Trophoblast cell (in vitro differentiated cells and primary cell): ENCODE measurements at places on chromosomes 12 and 14.

- DNase-seq: no peak
- no peaks in the 10 kb centered on the region for H3K4me1 ChIP-seq
- H3K27me3 ChIP-seq: no peaks in the 10 kb centered on the region
- peaks cover 4% of the 10 kb centered on the region for H3K36me3 ChIP-seq
These were observed 316.8 kb downstream of the SNAPC1 start for GRCh38 chr14:62079038-62079437.

- no peaks in the 10 kb centered on the region for H3K4me1 ChIP-seq
- no peaks in the 10 kb centered on the region for H3K27me3 ChIP-seq
- H3K27ac ChIP-seq: no peak overlapping the region
- no peak overlapping the region for H3K4me3 ChIP-seq
These were observed 120.7 kb downstream of the GPHN start for GRCh38 chr14:66628636-66629035.

GRCh38 chr12:48336061-48336460 is 14.7 kb downstream of the ZNF641 start:
- no peaks in the 10 kb centered on the region for H3K4me1 ChIP-seq
- H3K27ac ChIP-seq: no peak overlapping the region
- H3K36me3 ChIP-seq: no peaks in the 10 kb centered on the region
- H3K4me3 ChIP-seq: no peak overlapping the region
- H3K27me3 ChIP-seq: no peaks in the 10 kb centered on the region

GRCh38 chr14:52706286-52706685 is 714 bp upstream of the PSMC6 start:
- H3K36me3 ChIP-seq: peaks cover 2% of the 10 kb centered on the region
- H3K27me3 ChIP-seq: no peaks in the 10 kb centered on the region
- no peaks in the 10 kb centered on the region for H3K4me1 ChIP-seq
- no peak for DNase-seq
- H3K27ac ChIP-seq: peak overlapping the region; percentile 71
- no peak overlapping the region for H3K4me3 ChIP-seq

DNA sequence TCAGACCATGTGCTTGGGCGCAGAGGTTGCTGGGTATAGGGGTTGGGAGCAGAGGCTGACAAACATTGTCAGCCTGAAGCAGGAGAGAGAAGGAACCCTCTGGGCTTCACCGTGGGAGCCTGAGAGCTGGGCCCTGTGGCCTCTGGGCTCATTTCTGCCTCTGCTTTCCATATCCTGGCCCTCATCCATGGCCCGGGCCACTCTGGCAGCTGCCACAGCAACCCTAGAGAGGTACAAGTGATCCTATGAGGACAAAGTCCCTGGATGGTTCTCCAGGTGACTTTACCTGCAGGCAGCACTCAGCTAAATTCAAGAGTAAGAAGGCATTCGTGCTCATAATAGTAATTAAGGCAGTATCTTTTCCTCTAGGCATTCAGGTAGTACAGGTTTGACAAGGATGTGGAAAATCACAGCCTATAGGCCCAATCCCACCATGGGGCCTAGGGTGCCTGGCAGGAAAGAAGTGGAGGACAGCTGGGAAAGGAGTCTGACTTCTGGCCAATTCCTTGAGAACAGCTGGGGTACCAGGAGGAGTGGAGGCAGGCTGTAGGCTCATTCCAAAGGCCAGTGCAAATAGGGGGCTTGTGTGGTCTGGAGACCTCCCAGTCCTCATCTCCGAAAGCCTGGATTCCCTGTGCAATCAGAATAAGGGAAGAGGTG is 3.6 kb upstream of the TTC7B start:
- DNase-seq: no peak
- no peak overlapping the region for H3K4me3 ChIP-seq
- peak overlapping the region; percentile 76 for H3K27ac ChIP-seq

GRCh38 chr12:67193704-67194103 is 75.5 kb upstream of the CAND1 start:
- no peaks in the 10 kb centered on the region for H3K4me1 ChIP-seq
- DNase-seq: no peak
- no peaks in the 10 kb centered on the region for H3K36me3 ChIP-seq
- no peak overlapping the region for H3K27ac ChIP-seq

GRCh38 chr14:74596741-74597450 is 15.1 kb downstream of the LTBP2 start:
- peaks cover 12% of the 10 kb centered on the region for H3K4me1 ChIP-seq
- H3K27me3 ChIP-seq: no peaks in the 10 kb centered on the region
- DNase-seq: no peak
- no peak overlapping the region for H3K27ac ChIP-seq
- H3K4me3 ChIP-seq: no peak overlapping the region
- H3K36me3 ChIP-seq: no peaks in the 10 kb centered on the region

DNA sequence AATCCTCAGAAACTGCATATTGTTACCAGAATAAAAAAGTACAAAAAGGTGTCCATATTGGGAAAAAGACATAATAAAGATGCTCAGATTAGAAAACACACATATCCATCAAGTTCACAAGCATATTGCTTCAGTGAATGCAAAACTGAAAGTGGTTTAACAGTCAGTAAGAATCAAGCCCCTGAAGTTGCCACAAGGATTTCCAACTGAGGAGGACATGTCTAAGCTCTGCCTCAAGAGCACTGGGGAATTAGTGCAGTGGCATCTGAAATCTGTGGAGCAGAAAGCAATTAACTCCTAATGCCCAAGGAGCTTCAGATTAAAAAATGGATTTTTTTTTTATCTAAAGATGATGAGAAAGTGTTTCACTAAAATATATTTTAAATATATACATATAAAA is 113.2 kb downstream of the DENND5B start:
- H3K27ac ChIP-seq: no peak overlapping the region
- H3K27me3 ChIP-seq: no peaks in the 10 kb centered on the region
- H3K36me3 ChIP-seq: no peaks in the 10 kb centered on the region
- DNase-seq: no peak
- H3K4me3 ChIP-seq: no peak overlapping the region

- H3K4me1 ChIP-seq: no peaks in the 10 kb centered on the region
- no peak overlapping the region for H3K27ac ChIP-seq
- DNase-seq: no peak
- H3K36me3 ChIP-seq: no peaks in the 10 kb centered on the region
- no peaks in the 10 kb centered on the region for H3K27me3 ChIP-seq
These were observed 4.5 kb upstream of the CDK17 start for GRCh38 chr12:96404696-96405095.

GRCh38 chr12:77102691-77103090 is 37.3 kb upstream of the E2F7 start:
- H3K27me3 ChIP-seq: no peaks in the 10 kb centered on the region
- H3K4me1 ChIP-seq: no peaks in the 10 kb centered on the region
- H3K4me3 ChIP-seq: no peak overlapping the region
- peak; percentile 22 for DNase-seq
- H3K36me3 ChIP-seq: no peaks in the 10 kb centered on the region
- no peak overlapping the region for H3K27ac ChIP-seq

GRCh38 chr12:3216097-3216496 is 138.9 kb downstream of the TSPAN9 start:
- H3K36me3 ChIP-seq: no peaks in the 10 kb centered on the region
- DNase-seq: no peak
- H3K27me3 ChIP-seq: no peaks in the 10 kb centered on the region
- H3K4me1 ChIP-seq: peaks cover 4% of the 10 kb centered on the region

- H3K4me1 ChIP-seq: no peaks in the 10 kb centered on the region
- H3K27me3 ChIP-seq: no peaks in the 10 kb centered on the region
- DNase-seq: no peak
These were observed 11.9 kb downstream of the ZNF664 start for GRCh38 chr12:123984903-123985302.

DNA sequence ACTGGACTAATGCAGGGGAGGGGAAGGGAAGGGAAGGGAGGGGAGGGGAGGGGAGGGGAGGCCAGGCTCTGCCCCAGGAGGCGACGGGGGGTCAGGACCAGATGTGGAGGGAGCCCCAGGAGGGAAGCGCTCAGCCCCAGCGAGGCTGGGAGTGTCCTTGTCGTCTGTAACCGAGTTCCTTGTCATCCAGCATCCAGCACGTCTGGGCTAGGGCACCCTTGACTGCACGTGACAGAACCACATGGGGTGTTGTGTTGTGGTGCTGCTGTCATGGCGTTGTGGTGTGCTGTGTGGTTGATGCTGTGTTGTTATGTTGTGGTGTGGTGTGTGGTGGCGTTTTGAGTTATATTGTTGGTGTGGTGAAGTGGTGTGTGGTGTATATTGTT is 28.4 kb upstream of the SFSWAP start:
- H3K4me3 ChIP-seq: no peak overlapping the region
- H3K4me1 ChIP-seq: no peaks in the 10 kb centered on the region
- no peak for DNase-seq
- H3K27ac ChIP-seq: no peak overlapping the region
- no peaks in the 10 kb centered on the region for H3K36me3 ChIP-seq

DNA sequence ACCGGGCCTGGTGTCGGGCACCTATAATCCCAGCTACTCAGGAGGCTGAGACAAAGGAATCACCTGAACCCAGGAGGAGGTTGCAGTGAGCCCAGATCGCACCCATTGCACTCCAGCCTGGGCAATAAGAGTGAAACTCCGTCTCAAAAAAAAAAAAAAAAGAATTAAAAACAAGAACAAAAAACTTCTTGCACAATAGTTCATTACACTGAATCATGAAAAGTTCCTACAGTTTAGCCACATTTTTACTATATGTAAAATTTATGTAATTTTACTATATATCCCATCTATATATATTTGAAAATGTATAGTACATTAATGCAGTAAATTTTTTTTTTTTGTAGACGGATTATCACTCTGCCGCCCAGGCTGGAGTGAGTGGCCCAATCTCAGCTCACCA is 4.6 kb downstream of the ATP5F1B start:
- no peak for DNase-seq
- H3K27ac ChIP-seq: no peak overlapping the region
- no peak overlapping the region for H3K4me3 ChIP-seq
- H3K27me3 ChIP-seq: no peaks in the 10 kb centered on the region
- peaks cover 40% of the 10 kb centered on the region for H3K36me3 ChIP-seq

- no peaks in the 10 kb centered on the region for H3K27me3 ChIP-seq
- H3K4me3 ChIP-seq: no peak overlapping the region
- peak; percentile 91 for DNase-seq
- H3K4me1 ChIP-seq: peaks cover 15% of the 10 kb centered on the region
- H3K27ac ChIP-seq: peak overlapping the region; percentile 95
These were observed 120.9 kb upstream of the ATP2B1 start for GRCh38 chr12:89829434-89829975.

GRCh38 chr12:4107436-4107878 is 166.1 kb upstream of the CCND2 start:
- no peak overlapping the region for H3K27ac ChIP-seq
- peak; percentile 39 for DNase-seq

DNA sequence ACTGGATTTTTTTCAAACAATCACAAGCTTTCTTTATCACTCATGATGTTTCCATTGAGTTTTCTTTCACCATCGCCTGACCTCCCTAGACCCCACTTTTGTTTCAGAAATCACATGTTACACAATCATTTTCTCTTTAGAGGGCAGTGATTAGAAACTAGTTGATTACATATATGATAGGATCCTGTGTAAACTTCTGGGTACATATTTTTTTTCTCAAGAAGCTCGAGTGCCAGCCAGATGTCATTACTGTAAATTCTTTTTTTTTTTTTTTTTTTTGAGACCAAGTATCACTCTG is 62.4 kb upstream of the PSMA6 start:
- no peak for DNase-seq
- H3K27me3 ChIP-seq: no peaks in the 10 kb centered on the region
- H3K36me3 ChIP-seq: no peaks in the 10 kb centered on the region
- no peak overlapping the region for H3K4me3 ChIP-seq
- no peak overlapping the region for H3K27ac ChIP-seq
